ENCODE measurements at places on chromosomes 6 and 20.

- DNase-seq = peak; percentile 88
Observed at GRCh38 chr6:100593522-100593921, 128.8 kb upstream of the SIM1 start.

DNA sequence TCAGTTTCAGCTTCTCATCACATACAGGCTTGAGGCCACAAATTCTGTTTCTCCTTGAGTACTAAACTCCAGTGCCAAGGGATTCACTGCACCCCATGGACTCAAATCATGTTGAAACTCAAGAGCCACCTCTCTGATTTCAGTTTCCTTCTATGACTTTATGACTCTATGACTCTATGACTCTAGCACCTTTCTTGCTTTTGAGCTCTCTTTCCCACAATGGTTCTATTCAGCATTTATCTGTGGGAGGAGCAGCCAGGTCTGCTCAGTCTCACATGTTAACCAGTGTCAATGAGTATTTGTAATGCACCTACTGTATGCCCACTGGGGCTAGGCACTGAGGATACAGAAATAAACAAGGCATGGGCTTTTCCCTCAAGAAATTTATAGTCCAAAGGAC lies 14.6 kb upstream of the SLC22A2 start:
- DNase-seq = no peak

DNA sequence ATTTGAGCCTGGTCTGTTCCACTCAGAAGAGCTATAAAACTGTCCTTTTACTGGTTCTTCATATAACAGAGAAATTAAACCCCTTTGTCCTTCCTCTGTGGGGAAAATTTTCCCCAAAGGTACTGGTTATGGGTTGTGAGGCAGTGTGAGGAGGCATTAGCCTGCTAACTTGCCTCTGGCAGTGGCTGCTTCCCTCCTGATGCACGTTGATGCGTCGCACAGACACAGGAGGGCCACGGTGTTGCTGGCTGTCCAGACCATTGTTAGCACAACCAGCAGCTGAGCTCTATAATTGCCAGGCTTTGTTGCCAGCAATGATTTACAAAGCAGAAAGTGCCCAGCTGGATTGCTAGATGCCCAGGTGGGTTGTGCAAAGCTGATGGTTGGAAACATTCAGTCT lies 10.1 kb downstream of the AAR2 start:
- no peak for DNase-seq

- no peak for DNase-seq
Observed at GRCh38 chr20:25220021-25220730, 24.7 kb downstream of the ENTPD6 start.

GRCh38 chr20:59604741-59605600 lies 631 bp downstream of the PHACTR3 start:
- DNase-seq = no peak

DNA sequence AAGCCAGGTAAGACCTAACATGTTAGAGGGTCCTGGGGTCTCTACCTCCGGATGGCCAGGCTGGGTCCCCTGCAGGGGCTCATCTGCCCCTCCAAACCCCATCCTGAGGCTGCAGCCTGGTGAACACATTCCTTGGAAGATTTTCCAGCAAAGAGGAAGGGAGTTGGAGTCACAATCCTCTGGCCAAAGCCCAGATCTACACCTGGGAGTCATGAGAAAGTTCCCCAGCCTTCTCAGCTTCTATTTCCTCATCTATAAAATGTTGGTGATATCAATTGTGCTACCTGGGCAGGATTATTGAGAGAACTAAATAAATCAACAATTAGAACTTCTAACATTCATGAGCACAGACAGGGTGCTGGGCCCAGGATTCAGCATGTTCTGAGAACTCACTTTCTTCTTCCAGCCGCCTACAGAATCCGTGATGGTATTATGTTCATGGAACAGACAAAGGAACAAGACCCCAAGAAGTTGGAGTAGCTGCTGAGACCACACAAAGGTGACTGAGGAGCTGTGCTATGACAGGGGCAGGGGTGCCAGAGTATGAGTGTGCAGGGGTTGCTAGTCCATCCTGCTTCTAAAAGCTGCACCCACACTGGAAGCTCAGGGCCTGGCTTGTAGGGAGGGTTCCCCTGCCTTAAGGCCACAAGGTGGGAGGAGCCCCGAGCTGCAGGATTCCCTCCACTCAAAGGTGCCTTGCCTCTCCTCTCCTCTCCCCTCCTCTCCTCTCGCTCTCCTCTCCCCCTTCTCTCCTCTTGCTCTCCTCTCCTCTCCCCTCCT lies 68.9 kb downstream of the BMP7 start:
- DNase-seq = no peak

DNA sequence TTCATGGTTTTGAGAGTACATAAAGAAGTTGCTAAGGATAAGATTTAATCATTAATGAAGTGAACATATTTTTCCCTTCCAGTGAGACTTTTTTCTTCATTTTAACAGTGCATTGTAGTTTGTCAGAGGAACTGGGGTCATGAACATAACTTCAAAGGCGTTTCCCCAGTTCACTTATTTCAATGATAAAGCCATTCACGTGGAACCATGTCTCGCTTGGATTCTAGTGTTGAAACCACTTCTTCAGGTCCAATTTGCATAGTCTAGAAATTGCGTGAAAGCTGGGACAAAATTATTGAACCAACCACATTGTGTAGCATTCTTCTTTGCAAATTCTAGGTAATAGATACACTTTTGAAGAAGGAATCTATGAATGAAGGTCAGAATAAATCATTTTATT lies 197.0 kb downstream of the CLIC5 start:
- DNase-seq = no peak

DNA sequence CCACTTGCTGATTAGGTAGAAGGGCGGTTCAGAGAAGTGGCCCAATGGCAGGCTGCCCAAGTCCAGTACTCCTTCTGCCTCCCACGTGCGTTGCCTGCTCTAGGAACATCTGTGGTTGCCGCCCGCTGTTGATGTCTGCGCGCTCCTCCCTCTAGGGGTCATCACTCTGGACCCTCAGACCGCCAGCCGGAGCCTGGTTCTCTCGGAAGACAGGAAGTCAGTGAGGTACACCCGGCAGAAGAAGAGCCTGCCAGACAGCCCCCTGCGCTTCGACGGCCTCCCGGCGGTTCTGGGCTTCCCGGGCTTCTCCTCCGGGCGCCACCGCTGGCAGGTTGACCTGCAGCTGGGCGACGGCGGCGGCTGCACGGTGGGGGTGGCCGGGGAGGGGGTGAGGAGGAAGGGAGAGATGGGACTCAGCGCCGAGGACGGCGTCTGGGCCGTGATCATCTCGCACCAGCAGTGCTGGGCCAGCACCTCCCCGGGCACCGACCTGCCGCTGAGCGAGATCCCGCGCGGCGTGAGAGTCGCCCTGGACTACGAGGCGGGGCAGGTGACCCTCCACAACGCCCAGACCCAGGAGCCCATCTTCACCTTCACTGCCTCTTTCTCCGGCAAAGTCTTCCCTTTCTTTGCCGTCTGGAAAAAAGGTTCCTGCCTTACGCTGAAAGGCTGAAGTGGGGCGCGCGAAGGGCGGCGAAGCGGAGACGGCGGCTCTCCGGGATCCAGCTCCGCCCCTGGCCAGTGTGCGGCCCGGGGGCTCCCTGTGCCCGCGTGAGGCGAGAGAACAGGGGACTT lies 8.5 kb downstream of the TRIM15 start:
- no peak for DNase-seq

DNA sequence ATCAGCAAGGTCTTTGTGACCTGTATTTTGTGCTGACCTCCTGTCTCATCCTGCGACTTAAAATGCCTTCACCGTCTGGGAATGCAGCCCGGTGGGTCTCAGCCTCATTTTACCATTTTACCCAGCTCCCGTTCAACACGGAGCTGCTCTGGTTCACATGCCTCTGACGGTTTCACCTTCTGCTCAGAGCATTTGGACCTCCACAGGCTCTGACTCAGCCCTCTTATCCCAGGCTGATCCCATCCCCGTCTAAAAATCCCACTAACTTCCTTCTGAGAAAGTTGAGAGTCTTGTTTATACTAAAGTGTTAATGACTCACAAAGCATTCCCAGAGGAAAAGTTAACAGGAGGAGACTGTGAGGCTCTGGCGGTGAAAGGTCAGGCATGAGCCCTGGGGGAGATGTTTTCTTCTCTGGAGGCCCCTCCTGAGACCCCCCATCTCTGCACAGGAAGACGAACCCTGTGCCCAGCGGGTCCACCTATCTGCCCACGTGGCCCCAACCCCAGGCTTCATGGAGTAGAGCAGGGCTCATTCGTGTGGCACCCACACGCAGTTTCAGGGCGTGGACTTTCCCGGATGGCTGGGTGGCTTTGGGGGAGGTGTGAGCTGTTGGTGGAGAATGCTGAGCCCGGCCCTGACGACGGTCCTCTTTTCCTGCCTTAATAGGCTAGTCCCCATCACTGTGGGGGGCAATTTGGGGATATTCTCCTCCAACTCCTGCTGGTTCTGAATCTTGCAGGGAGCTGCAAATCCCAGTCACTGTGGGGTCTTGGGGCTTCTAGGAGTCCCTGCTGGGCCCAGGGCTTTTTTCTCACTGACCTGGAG lies 3.3 kb upstream of the BIRC7 start:
- DNase-seq = no peak

DNA sequence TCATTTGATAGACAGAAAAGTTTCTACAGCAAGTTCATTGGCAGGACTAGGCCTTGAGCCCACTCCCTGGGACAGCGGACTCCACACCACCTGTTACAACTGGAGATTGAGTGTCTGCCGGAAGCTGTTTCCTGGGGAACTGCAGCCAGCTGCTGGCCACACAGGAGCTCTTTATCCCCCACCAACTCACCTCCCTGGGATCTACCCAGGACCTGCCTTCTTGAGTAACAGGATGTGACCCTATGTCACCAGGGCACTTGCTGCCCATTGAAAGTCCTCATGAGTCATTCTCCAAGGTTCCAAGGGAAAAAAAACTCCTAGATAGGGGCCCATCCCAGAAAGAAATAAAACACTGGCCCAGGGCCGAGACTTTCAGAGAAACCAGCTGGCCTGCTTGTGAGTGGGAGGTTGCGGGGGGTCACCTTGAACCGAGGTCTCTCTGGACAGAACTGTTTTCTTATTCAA lies 37.4 kb upstream of the SLC9A8 start:
- DNase-seq = no peak

- DNase-seq = no peak
Observed at GRCh38 chr6:100488244-100488643, 23.5 kb upstream of the SIM1 start.

DNA sequence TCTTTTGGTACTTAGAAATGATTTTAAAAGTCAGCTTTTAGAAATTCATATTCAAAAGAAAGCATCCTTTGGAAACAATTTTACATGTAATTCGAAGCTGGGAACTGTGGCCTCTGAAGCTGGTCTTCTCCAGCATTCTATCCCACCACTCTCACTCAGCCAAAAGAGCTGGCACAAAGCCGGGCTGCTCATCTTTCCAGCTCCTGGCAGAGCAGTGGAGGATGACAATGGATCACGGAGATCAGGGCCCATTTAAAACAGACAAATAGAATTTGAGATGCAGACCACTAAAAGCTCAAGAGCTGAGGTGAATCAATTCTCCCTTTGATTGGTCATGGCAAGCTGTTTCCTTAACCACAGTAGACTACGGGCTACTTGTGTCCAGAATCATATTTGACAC lies 60.6 kb downstream of the OTOR start:
- DNase-seq = no peak

DNA sequence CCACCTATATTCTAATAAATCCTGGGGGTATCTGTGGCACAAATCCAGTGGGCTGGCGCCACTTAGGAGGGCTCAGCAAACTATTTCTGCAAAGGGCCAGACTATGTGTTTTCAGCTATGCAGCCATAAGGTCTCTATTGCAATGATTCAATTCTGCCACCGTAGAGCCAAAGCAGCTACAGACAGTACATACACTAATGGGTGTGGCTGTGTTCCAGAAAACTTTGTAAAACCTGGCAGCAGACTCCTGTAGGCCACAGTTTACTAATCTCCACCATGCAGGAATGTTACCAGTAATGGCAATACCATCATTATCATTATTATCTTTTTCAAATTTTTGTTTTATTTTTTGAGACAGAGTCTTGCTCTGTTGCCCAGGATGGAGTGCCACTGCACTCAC lies 65.7 kb downstream of the SULF2 start:
- no peak for DNase-seq

- DNase-seq = no peak
Observed at GRCh38 chr20:37903317-37904007, 535 bp downstream of the VSTM2L start.

DNA sequence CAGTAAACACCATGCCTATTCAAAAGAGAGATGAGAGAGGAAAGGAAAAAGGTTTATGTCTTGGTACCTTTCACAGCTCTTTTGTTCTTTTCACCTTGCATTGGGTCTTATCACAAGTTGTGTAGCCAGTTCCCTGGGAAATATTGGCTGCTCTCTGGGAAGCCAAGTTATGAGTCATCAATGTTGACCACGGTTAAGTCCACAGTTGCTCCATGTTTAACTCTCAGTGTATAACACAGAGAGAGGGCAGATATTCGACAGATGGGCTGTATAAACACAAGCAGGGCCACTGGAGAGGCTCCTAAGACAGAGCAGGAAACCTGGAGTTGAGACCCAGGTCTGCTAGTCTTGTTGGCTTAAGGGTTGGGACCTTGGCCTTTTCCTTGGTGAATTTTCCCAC lies 718.6 kb downstream of the QKI start:
- DNase-seq = no peak

DNA sequence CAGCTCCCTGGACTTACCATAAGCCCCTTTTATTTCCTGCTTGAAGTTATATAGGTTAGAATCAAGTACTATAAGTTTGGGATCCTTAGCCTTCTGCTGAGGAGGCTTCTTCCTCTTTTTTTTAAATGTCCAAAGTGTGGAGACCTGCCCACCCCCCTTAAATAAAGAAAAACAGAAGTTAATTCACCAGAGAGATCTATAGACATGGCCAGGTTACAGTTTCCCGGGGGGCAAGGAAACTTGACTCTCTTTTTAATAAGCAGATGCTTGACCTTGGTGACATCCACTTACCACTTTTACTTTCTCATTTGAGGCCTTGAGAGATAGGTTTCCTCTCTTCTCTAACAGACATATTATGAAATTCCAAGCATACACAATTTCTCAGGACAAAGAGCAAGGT lies 88.3 kb downstream of the BMP2 start:
- DNase-seq = no peak

DNA sequence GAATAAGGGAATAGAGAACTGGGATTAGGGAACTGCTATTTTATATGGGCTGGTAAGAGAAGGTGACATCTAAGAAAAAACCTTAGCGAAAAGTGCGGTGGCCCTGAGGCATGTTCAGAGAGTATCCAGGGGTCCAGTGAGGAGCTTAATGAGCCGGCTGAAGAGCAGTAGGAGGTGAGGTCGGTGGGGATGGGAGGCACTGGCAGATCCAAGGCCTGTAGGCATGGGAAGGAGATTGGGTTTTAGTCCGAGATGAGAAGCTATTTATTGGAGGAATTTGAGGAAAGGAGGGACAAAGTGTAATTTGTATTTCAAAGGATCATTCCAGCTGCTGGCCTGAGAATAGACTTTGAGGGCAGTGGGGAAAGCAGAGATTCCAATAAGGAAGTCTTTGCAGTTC lies 123.8 kb downstream of the QKI start:
- DNase-seq = no peak

GRCh38 chr20:8470156-8470555 lies 338.1 kb downstream of the PLCB1 start:
- no peak for DNase-seq

Measured in SK-N-MC (cell line).